ENCODE measurements at places on chromosomes 5 and 9. TPM values are rescaled to one million over a fixed set of nuclear protein-coding genes. Genes with fewer than 3 reads are reported as not detected.

DNA sequence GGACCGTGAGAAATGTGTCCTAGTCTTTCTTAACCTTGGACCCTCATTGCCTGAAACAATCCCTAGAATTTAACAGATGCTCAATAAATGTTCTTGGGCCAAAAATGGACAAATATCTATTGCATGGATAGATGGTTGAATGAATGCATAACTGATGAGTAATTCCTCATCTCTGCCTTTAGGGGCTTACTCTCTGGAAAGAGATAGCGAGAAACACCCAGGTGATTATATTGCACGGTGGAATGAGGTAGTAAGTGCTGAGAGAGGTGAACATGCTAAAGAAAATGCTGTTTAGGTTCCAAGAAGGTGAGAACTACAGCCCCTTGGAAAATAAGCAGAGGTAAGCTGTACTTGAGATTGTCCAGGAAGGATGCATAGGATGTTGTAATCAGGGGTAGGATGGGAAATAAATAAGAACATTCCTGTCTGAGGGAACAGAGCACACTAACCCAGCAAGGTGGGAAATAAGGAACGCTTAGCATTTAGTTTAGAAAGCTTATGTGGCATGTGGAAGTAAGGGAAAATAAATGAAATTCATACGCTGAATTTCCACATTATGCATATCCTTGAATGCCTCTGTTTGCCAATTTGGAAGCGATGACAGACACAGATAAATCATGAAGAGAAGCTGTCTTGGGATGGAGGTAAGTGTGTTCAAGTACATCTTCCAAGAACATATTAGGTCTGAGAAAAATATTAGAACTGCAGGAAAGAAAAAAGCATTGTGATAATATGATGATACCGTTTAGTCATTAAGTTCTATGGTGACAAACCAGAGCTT, 426.6 kb downstream of the ARHGEF28 start:
- no peak for DNase-seq
- H3K4me1 ChIP-seq, result no peaks in the 10 kb centered on the region
- H3K27me3 ChIP-seq, result no peaks in the 10 kb centered on the region
- H3K36me3 ChIP-seq, result no peaks in the 10 kb centered on the region
- H3K4me3 ChIP-seq, result no peak overlapping the region

DNA sequence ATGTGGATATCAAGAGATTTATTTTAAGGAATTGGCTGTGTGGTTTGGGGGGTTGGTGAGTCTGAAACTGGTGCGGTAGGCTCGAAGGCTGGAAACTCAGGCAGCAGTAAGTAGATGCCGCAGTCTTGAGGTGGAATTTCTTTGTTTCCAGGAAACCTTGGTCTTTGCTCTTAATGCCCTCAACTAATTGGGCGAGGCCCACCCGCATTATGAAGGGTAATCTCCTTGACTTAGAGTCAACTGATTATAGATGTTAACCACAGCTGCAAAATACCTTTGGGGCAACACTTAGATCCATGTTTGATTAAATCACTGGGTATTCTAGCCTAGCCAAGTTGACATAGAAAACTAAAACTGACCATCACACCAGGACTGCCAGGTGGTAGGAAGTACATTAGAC, 83.8 kb downstream of the ANKRD33B start:
- DNase-seq, result no peak
- H3K4me1 ChIP-seq, result no peaks in the 10 kb centered on the region
- H3K36me3 ChIP-seq, result no peaks in the 10 kb centered on the region
- no peak overlapping the region for H3K4me3 ChIP-seq

DNA sequence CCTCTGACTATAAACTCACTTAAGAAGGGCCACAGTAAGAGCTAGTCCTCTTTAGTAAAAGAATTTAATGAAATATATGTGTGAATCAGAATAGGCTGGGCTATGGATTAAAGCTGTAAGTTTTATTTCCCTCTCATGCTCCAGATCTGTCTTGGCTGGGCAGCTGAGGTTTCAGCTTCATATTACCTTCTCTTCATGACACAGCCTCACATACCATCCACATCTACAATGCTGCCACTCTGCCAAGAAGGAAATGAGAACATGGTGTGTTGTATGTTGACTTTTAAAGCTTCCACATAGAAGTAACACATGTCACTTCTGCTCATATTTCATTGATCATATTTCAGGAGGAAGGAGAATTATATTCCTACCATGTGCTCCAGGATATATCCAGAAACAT, 776.0 kb upstream of the ACO1 start:
- no peak overlapping the region for H3K27ac ChIP-seq
- no peak overlapping the region for H3K4me3 ChIP-seq
- H3K27me3 ChIP-seq, result no peaks in the 10 kb centered on the region
- DNase-seq, result no peak
- H3K4me1 ChIP-seq, result no peaks in the 10 kb centered on the region
- H3K36me3 ChIP-seq, result no peaks in the 10 kb centered on the region

The PIGO gene
- 21.5 TPM for total RNA-seq

- peak overlapping the region; percentile 93 for H3K4me3 ChIP-seq
- H3K27ac ChIP-seq, result no peak overlapping the region
- DNase-seq, result no peak
- no peaks in the 10 kb centered on the region for H3K27me3 ChIP-seq
- no peaks in the 10 kb centered on the region for H3K36me3 ChIP-seq
- peaks cover 7% of the 10 kb centered on the region for H3K4me1 ChIP-seq
Observed at GRCh38 chr5:138354926-138355378, 2.5 kb downstream of the KDM3B start.

GRCh38 chr5:175021321-175021720, 296.9 kb downstream of the MSX2 start:
- no peaks in the 10 kb centered on the region for H3K36me3 ChIP-seq
- no peaks in the 10 kb centered on the region for H3K4me1 ChIP-seq
- DNase-seq, result no peak
